ENCODE measurements at places on chromosomes 11 and 22.

- DNase-seq = peak; percentile 62
Observed at GRCh38 chr11:45993531-45994001, 71.1 kb downstream of the LARGE2 start.

GRCh38 chr11:82356316-82356715, 377.3 kb downstream of the FAM181B start:
- DNase-seq = no peak

DNA sequence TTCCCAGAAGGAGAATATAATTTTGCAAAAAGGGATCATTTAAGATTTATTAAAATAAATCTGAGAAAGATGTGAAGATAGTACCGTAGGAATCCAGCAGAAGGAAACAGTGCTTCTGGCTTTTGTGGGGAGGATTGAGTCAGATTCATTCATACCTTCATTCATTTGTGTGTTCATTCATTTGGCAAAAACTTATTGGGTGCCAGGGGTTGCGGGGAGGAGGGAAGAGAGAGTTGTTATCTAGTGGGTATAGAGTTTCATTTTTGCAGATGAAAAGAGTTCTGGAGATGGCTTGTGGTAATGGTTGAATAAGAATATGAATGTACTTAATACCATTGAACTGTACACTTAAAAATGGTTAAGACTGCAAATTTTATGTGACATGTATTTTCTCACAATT, 31.1 kb downstream of the BMAL1 start:
- DNase-seq = no peak

- DNase-seq = no peak
Observed at GRCh38 chr11:47971501-47971900, 8.9 kb upstream of the PTPRJ start.

GRCh38 chr11:42049650-42050049, 590.2 kb upstream of the LRRC4C start:
- no peak for DNase-seq

- peak; percentile 60 for DNase-seq
Observed at GRCh38 chr22:50473855-50474671, 772 bp downstream of the SBF1 start.

GRCh38 chr11:21561581-21561980, 631.3 kb upstream of the ANO5 start:
- no peak for DNase-seq

DNA sequence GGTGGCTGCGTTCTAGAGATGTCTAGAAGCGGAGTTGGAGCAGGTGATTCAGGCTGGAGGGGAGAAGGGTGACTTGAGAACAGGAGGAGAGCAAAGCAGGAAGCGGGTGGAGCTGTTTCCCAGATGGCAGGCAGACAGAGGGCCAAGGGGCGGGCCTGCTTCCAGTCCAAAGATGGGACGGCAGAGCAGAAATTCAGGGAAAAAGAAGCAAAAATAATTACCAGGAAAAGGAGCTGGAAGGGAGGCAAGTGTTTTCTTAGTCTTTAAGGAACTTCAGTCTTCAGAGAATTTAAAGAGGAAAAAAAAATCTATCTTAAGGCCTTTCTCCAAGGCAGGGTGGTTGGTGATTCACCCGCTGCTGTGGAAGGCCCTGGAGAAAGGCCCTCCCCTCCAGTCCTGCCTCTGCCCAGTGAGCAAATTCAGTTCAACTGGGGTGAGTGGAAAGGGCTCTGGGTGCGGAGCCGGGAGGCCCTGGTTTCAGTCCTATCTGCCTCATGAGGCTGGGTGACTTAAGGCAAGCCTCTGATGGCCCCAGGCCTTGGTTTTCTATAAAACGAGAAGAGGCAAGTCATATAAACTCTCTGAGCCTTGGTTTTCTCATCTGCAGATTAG, 4.5 kb upstream of the CREB3L1 start:
- peak; percentile 94 for DNase-seq

GRCh38 chr11:17152306-17152705, 55.5 kb downstream of the PIK3C2A start:
- no peak for DNase-seq

GRCh38 chr11:102712137-102712536, 6.6 kb upstream of the MMP27 start:
- no peak for DNase-seq

- peak; percentile 26 for DNase-seq
Observed at GRCh38 chr11:952406-953385, 27.0 kb downstream of the AP2A2 start.

GRCh38 chr11:37896016-37896415, 1298.0 kb upstream of the RAG2 start:
- no peak for DNase-seq

Data from fibroblast of villous mesenchyme (primary cell).